Endothelial cell of umbilical vein (primary cell): ENCODE measurements at places on chromosomes 4 and X.

GRCh38 chr4:38752941-38753806 lies 29.6 kb downstream of the TLR10 start:
- DNase-seq, result peak; percentile 34

GRCh38 chrX:154352466-154352865 lies 22.0 kb downstream of the FLNA start:
- no peak for DNase-seq

DNA sequence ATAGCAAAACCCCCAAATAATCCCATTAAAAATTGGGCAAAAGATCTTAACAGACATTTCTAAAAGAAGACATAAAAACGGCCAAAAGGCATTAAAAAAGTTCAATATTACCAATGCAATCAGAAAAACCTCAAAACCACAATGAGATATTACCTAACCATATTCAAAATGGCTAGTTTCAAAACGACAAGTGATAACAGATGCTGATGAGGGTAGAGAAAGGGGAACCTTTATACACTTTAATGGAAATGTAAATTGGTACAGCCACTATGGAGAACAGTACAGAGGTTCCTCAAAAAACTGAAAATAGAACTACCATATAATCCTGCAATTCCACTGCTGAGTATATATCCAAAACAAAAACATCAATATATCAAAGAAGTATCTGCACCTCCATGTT lies 6.2 kb downstream of the AADAT start:
- no peak for DNase-seq

DNA sequence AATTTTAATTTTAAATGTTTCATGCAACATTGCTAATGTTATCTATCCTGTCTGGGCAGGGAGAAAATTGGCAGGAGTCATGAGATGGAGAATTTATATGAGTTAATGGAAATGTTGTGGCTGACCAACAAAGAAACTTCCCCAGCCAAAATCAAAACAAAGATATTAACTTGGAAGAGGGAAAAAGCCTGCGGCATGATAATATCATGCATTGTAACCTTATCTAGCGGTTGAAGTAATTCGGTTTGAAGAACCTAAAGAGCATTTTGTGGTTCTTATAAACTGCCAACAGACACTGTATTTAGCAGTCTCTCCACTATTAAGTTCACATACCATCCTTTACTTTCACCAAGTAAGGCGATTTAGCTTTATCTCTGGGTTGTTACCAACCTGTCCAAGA lies 42.3 kb downstream of the DKK2 start:
- DNase-seq, result no peak

DNA sequence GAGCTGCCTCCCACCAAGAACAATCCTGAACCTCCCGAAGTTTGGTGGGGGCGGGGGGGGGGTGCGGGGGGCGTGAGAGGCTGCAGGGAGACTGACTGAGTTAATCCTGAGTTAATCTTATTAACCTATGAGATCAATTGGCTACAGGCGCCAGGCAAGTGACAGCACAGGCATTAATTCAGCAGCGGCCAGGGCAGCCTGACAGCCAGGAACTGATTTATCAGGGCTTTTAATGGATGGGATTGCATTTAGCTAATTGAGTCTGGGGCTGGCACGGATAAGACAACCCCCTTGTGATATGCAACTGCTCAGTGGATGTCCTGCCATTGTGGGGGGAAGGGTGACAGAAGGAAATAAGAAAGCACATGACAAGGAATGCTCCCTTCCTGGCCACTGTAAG lies 16.3 kb downstream of the RTL5 start:
- DNase-seq, result no peak

DNA sequence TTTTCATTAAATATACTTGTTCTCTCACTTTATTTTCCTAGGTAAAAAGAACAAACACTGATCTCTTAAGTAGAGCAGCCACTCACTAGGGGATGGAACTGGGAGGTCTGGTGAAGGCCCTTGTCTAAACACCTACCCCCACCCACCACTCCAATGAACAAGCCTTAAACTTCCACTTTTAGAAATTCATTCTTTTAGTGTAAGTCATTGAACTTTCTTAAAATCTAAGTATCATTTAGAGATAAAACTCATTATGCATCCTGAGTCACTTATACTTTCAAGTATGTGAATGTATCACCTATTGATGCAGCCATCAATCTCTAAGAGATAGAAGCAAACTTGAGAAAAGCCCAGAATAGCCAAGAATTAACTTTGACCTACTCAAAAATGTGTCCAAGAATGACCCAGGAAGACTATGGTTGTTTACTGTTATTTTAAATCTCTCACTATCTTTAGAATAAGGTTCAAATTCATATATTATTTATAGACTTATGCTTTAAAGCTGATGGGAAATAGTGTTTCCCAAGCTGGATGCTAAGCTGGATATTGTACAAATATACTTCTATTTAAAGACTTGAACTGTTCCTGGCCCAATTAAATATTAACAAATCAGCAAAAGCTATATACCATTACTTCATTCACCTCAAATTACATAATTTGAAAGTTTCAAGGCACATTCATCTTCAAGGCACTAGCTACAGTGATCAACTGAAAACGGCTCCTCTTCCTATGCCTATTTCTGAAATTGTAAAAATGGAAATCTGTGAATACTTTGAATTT lies 49.5 kb downstream of the CAMK2D start:
- DNase-seq, result no peak
